ENCODE measurements at places on chromosomes 3 and 15.

DNA sequence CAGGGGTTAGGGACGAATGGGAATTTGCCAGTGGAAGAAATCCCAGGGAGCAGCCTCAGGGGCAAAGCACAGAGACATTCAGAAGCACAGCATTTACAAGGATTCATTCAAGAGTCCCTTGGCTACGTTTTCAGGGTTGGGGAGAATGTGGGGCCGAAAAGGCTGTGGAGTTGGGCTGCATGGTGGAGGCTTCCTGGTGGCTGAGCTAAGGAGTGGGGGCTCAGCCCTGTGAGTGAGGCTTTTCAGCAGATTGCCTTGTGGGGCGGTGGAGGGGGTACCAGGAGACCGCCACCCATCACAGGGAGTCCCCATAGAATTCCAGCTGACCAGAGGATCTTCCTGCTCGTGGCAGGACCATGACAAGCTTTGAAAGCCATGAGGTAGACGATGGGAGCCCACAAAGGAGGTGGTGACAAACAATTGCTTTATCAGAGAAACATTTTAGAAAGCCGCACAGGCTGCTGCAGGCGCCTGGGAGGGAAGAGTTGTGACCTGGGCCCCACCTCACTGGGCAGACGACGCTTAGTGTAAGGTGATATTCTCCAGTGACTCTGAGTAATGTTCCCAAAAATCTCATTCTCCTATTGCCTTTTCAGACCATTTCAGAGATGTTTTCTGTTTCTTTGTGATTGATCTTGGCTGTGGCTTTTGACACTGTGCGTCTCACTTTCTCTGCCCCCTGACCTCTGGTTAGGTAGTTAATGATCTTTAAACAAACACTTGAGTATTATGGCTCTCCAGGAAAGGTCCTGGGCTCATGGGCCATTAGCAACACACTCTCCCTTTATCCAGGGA is 128.0 kb downstream of the DNAJB8 start:
- no peak for DNase-seq

GRCh38 chr3:107921038-107921437 is 169.8 kb downstream of the CD47 start:
- DNase-seq, result no peak

- DNase-seq, result no peak
Observed at GRCh38 chr3:35800960-35801459, 161.7 kb downstream of the ARPP21 start.

DNA sequence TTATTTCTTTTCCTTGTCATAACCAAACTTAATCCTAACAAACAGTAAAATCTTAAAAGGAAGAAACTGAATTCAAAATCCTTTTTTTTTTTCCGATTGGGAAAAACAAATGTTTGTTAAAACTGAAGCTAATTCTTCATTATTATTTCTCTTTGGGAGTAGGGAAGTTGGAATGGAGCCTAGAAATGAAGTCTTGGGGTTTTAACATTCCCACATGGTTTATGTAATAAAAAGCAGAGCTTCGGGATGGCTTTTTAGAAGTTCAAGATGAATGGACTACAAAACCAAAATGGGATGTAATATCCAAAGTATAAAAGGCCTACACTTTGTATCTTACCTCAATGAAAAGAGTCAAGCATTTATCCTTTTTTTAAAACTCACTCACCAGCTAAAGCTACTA is 189.0 kb upstream of the TMC3 start:
- no peak for DNase-seq

DNA sequence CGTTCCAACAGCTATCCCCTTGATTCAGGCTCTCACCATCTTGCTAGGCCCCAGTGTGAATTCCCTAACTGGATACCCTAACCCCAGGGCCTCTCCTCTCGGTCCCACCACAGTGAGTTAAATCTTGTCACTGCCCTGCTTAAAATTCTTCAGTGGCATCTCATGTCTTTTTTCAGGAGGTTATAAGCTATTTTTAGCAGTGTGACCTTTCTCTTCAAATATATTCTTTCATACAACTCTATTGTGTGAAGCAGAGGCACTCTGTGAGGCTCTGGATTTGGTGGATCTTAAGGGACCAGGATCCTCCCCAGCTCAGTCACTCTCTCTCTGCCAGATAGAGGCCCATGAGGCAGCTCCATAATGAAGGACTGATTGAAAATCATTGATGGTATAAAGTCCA is 760.4 kb downstream of the NTRK3 start:
- no peak for DNase-seq

DNA sequence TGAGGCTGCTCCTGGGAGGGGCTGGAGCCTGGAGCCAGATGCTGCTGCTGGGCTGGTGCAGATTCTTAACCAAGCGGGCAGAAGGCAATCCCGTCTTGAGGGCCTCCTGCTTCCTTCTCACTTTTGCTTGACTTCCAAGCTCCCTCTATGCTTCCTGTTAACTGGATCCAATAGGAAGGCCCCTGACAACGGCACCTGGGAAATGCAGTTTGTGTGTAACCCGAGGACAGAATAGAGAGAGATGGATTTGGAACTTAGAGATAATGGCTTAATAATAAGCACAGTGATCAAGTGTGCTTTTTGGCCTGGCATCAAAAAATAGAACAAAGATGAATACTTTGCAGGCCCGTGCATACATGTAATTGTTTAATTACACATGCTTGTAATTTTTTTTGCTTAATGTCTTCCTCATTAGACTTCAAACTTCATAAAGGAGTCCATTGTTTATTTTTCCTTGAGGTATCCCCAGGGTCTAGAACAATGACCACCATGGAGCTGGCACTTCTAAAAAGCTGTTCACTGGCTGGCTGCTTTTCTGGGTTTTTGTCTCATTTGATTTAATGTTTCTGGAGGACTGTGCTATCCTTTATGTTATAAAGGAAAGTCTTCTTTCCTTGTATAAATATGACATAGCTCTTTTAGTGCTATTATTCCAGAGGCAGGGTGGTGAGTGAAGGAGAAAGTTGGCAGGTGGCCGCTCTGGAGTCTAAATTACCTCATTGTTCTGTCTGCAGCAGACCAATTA is 63.3 kb upstream of the MITF start:
- no peak for DNase-seq

GRCh38 chr3:122843604-122844003 is 48.7 kb downstream of the SLC49A4 start:
- DNase-seq, result no peak

DNA sequence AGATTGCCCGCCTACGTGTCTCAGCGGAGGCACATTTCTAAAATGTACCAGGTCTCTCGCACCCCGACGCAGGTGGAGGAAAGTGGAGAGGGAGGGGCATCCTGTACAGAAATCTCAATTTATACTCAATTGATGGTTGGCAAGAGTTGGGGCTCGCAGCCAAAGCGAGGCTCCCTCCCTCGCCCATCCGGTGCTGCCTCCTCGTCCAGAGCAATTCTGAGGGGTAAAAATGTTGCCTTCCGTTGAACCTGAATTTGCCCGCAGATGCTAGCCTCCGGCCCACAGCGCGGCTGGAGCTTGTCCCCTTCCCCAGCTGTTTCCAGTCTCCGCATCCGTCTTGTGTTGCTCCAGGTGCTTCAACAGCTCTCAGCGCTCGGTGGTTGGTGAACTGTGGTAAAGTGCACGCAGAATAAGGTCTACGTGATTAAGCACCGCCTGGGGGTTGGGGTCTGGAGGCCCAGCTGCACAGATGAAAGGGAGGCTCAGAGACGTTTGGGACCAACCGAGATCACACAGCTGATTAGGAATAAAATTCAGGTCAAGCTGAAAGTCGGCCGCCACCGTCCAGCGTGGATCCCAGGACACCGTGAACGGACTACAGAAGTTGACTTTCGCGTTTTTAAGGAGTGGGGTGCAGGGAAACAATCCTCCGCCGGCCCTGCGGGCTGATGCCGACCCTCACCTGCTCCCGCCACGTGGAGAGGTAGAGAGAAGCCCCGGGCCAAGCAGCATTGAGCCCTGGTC is 846 bp upstream of the POLG start:
- peak; percentile 57 for DNase-seq

GRCh38 chr3:46711760-46712159 is 5.9 kb downstream of the PRSS50 start:
- no peak for DNase-seq

- no peak for DNase-seq
Observed at GRCh38 chr15:39833515-39833981, 50.9 kb upstream of the FSIP1 start.
